Bladder microvascular endothelial cell (primary cell): ENCODE measurements at places on chromosomes 3 and 15. TPM values are rescaled to one million over a fixed set of nuclear protein-coding genes. Genes with fewer than 3 reads are reported as not detected.

Gene MYH15
- total RNA-seq, result under 0.01 and 0.06 TPM in 2 replicates

Gene PCSK6
- 0.49 and 31.7 TPM in 2 replicates for total RNA-seq

Gene DNAH12
- under 0.01 and 0.16 TPM in 2 replicates for total RNA-seq

Gene IQCH
- 0.65 and 2.5 TPM in 2 replicates for total RNA-seq

Gene PP2D1
- total RNA-seq, result not detected in 2 replicates

Gene CISH
- total RNA-seq, result 0.16 and 0.44 TPM in 2 replicates

Gene GOLGB1
- total RNA-seq, result 29.6 and 53.6 TPM in 2 replicates

Gene MESP1
- 0.16 and 0.31 TPM in 2 replicates for total RNA-seq

Gene OR5H15
- not detected in 2 replicates for total RNA-seq

Gene ARGFX
- total RNA-seq, result not detected in 2 replicates

Gene VPS33B
- 7.8 and 12.9 TPM in 2 replicates for total RNA-seq

Gene COL6A5
- not detected in 2 replicates for total RNA-seq

Gene KNSTRN
- 29.6 and 41.0 TPM in 2 replicates for total RNA-seq
